ENCODE measurements at places on chromosomes 12 and 14. TPM values are rescaled to one million over a fixed set of nuclear protein-coding genes. Genes with fewer than 3 reads are reported as not detected.

DNA sequence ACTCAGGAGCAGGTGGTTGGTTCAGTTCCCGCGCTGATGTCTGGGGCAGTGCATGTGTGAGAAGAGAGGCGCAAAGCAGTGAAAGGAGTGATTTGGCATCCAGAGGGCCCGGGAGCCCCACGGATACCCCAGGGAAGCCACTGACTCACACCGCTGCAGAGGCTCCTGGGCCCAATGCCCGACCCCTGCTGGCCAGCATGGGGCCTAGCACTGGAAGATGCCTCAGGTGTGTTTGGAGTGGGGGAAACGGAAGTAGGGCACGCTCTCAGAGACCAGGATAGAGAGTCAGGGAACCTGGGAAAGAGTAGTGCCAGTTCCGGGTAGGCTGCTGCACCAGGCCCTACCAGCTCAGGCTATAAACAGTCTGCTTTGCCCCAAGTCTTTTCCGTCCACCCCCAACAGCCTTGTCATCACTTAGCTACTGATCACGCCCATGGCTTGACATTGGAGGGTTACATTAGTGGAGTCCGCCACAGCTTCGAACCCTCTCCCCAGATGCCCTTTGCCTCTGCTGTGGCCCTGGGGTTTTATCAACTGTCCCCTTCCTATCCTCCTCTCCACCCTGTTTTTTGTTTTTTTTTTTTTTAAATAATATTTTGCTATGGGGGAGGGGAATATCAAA is 9.5 kb upstream of the CSAD start:
- peak; percentile 67 for DNase-seq
- peaks cover 17% of the 10 kb centered on the region for H3K4me1 ChIP-seq
- H3K4me3 ChIP-seq = no peak overlapping the region
- H3K36me3 ChIP-seq = peaks cover 50% of the 10 kb centered on the region

Gene RBP5
- not detected for total RNA-seq

GRCh38 chr14:95666450-95666849 is 19.8 kb upstream of the TCL1B start:
- H3K27ac ChIP-seq = no peak overlapping the region
- no peaks in the 10 kb centered on the region for H3K4me1 ChIP-seq
- no peak overlapping the region for H3K4me3 ChIP-seq
- no peak for DNase-seq

DNA sequence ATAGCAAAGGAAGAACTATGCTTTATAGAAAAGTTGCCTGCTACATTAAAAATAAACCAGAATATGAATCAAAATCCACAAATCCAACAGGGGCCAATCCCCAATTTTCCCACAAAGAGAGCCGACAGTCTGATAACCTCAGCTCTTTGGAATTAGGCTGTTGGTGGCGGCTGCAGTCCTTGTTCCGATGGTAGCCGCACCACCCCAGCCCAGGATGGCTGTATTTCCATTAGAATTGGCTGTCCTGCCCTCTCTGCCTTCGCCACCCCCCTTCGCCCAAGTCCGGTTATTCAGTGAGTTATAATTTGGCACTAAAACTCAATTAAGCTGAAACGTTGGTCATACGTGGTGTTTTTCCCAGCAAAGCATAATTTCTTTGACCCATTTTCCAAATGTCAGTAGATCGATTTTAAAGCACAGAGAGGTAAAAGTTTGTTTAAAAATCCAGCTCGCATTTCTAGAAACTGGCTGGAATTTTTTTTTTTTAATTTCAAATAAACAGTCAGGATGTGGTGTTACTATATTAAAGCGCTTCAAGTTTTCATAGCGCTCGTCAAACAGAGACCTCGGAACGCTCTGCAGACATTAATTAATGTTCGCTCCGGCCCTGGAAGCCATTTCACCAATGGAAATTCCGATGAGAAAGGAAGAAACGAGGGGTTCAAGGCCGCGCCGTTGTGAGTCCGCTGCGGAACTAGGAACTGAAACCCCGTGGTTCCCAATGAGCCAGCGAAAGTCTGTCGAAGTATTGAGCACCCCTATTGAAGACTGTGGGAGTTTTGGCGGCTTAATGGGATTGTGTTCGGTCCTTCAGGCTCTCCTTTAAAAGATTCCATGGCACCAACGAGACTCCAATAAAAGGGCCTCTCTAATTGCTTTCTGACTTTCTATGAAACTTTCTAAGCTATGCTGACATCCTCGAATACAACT is 104.8 kb upstream of the DIO3 start:
- no peak overlapping the region for H3K4me3 ChIP-seq
- H3K36me3 ChIP-seq = no peaks in the 10 kb centered on the region
- H3K27me3 ChIP-seq = peaks cover 60% of the 10 kb centered on the region
- H3K27ac ChIP-seq = no peak overlapping the region

DNA sequence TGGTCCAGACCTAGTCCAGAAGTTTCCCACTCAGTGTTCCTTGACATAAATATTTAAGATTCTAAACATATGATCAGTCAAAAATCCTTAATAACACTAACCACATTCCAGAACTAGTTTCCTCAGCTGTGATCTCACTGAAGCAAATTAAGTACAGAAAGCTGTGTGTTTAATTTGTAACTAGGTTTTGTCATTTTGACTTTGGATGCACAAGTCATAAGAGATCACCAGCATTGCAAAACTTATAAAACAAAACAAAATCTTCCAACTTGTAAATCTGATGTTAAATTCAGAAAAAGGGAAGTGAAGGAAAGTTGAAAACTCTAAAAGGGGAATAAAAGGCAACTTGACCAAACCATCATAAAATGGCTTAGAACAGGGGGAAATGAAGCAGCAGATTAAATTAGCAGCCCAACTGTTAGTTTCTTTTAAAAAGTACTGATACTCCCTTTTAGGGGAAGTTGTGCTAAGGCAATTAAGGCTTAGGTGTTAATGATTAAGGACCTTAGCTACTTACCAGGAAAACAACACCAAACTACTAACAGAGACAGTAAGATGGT is 56.6 kb downstream of the SH2B3 start:
- H3K4me1 ChIP-seq = peaks cover 1% of the 10 kb centered on the region
- H3K27me3 ChIP-seq = no peaks in the 10 kb centered on the region
- no peak overlapping the region for H3K4me3 ChIP-seq
- DNase-seq = no peak

Gene ARHGDIB
- total RNA-seq = 765 TPM

All from activated CD8-positive, alpha-beta T cell treated with anti-CD3 and anti-CD28 coated beads for 36 hours (primary cell).